Esophagus muscularis mucosa (tissue), 4 donors: ENCODE measurements at places on chromosomes 6 and 20.

DNA sequence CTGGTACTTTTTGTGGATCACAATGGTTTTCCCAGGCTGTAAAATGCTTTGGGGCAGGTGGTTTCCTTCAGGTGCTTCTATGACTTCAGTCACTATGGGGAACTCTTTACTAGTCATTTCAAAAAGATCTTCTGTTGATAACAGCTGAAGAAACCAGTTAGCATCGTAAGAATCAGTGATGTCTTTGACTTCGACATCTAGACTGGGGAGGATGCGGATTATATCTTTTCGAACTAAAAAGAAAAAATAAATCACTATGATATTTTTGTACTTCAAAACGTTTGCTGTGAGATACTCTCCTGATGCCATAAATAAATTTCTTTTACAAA lies 87.2 kb downstream of the THEMIS start:
- no peak for DNase-seq

DNA sequence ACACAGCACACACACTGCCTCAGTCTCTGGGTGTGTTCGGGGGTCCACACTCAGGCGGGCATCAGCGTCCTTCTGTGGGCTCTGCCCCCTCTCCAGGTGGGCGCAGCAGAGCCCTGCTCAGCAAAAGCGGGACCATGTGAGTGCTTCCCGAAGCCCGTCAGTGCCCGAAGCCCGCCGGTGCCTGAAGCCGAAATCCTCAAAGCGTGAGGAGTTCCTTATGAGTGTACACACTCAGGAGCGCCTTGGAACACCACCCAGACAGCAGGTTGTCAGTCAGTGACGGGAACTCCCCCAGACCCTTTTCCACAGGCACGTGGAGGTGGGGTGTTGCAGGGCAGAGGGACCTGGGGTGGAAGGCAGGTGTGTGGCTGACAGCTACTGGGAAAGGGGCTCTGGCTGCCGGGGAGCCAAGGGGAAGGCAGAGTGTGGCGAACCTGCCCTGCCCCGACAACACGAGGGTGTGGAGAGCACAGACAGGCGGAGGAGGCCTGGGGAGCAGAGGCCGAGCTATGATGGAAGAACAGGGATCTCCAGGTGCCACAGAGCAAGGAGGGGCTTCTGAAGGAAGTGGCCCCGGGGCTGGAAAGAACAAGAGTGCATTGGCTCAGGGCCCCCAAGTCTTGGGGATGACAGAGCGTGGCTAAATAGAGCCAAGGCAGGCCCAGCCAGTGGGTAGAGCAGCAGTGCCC lies 87.7 kb downstream of the RAMACL start:
- DNase-seq: no peak

- DNase-seq: no peak
Measured at GRCh38 chr6:137815692-137816091, 51.4 kb upstream of the TNFAIP3 start.

- DNase-seq: no peak
Measured at GRCh38 chr20:36132802-36133211, 21.7 kb upstream of the EPB41L1 start.

DNA sequence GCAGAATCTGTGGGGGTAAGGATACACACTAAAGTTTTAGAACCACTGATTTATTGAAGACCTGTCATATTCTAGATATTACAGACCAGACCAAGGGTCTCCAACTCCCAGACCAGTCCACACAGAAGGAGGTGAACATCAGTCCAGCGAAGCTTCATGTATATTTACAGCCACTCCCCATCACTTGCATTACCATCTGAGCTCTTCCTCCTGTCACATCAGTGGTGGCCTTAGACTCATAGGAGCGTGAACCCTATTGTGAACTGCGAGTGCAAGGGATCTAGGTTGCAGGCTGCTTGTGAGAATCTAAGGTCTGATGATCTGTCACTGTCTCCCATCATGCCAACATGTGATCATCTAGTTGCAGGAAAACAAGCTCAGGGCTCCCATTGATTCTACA lies 5.0 kb upstream of the BCLAF1 start:
- no peak for DNase-seq

DNA sequence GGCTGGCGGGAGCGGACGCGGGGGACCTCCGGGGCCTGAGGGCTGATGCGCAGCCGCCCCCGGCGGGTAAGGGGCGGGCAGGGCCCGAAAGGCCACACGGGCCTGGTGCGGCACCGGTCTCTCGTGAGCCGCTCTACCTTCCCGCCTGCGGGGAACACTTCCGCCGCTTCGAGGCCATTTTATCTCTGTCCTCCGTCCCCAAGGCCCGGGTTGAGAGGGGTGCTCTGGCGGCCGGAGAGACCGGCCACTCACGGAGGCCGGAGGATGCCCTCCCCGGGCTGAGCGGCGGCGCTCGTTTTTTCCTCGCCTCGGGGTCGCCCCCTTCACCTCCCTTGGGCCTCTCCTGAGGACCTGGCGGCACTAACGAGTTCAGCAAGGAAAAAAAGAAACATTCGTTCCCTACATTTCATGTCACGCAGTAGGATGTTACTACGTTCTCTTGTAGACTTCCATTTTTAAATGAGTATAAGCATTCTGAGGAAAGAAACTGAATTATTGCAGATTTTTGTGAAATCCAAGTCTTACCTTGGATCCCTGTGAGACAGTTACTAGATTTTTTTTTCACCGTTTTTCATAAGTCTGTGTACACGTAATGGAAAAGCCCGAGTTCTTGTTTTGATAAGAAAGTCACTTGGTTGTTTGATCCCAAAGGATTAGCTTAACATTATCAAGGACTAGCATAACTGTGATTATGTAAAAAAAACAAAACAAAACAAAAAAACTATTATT lies 575 bp downstream of the WTAP start:
- no peak for DNase-seq

DNA sequence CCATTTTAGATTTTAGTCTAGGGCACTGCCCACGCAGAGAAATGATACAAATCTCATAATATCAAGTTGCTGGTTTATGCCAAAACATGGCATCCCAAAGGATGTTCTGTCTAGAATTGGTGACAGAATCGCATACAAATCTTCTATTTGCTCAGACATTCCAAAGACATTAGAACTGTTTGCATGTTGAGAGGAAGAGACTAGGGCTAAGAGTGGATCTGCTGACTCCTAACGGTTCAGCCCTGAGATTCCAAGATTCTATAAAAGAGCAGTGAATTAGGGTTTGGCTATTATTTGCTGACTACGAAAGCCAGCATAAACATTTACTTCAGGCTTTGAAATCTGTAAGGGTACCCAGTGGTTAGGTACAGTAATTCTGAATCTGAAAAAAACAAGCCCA lies 3.6 kb downstream of the EPB41L2 start:
- no peak for DNase-seq

- DNase-seq: no peak
Measured at GRCh38 chr6:127191716-127192115, 73.2 kb downstream of the RSPO3 start.

DNA sequence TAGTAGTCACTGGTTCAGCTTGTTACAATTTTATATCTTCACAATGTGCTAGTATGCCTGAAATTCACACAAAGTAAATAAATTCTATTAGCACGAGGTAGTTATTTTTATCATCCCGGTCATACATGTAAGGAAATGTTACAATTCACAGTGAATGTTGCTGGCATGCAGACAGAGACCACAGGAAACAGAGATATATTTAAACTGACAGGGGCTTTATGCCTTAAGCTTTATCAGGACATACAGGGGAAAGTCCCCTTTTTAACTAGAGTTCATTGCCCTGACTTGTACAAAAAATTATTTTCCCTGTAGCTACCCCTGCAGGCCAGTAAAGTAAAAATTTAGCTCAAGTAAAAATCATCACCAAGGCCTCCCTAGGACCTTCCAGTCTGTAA lies 712.0 kb upstream of the NRSN1 start:
- DNase-seq: no peak

- no peak for DNase-seq
Measured at GRCh38 chr6:7588506-7588905, 1.5 kb upstream of the SNRNP48 start.

GRCh38 chr20:61668065-61668650 lies 397.5 kb downstream of the TAF4 start:
- no peak for DNase-seq

- DNase-seq: no peak
Measured at GRCh38 chr20:20814685-20815084, 102.2 kb upstream of the RALGAPA2 start.

GRCh38 chr6:47303342-47303741 lies 6.4 kb downstream of the TNFRSF21 start:
- DNase-seq: no peak

- no peak for DNase-seq
Measured at GRCh38 chr20:24546232-24546892, 76.9 kb downstream of the SYNDIG1 start.

- no peak for DNase-seq
Measured at GRCh38 chr20:22723659-22724058, 139.3 kb upstream of the FOXA2 start.

GRCh38 chr6:29791162-29791561 lies 36.5 kb upstream of the HLA-G start:
- DNase-seq: no peak

DNA sequence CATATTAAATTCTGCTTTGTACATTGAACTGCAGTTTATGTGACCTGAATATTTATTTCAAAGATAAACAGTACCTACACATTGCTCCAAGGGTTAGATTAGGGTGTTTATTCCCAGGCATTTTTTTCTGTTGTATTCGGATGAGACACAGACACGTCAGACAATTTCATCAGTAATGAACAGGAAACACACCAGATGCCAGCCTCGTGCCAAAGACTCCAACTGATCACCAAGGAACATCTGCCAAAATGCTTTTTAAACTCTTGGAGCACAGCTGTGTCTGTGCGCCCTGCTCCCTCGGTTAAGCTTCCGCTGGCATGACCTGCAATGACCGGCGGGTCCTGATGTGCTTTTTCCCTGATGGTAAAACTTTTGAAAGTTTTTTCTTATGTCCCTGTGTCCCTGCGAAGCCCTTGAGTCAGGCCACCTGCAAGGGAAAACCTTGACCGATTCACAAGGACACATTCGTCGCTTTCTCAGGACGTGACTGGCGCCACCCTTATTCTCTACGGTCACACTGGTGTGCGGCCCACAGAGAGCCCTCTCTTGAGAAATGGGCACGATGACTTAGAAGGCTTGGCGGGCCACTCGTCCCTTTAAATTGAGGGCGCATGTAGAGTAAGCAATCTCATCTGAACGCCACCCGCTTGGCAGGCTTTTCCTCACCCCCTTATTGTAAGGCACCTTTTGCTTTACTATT lies 173.9 kb downstream of the QKI start:
- no peak for DNase-seq

DNA sequence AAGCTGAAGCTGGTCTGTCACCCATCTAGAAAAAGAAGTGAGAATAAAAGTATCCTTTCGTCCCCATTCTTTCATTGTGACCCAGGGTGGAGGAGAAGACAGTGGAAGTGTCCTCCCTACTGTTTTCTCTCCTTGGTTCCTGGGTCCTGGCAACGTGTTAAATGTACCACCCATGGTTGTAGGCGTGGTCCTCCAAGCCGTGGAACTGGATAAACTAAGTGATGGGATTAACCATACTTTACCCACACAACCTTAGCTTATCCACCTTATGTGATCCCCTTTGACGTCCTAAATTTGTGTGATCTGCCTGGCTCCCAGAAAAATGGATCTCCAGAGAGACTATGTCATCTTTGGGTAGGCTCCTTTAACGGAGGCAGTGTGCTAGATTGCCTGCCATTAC lies 47.4 kb downstream of the HLA-DPB1 start:
- DNase-seq: no peak

GRCh38 chr6:42530296-42530695 lies 33.5 kb upstream of the UBR2 start:
- DNase-seq: no peak

DNA sequence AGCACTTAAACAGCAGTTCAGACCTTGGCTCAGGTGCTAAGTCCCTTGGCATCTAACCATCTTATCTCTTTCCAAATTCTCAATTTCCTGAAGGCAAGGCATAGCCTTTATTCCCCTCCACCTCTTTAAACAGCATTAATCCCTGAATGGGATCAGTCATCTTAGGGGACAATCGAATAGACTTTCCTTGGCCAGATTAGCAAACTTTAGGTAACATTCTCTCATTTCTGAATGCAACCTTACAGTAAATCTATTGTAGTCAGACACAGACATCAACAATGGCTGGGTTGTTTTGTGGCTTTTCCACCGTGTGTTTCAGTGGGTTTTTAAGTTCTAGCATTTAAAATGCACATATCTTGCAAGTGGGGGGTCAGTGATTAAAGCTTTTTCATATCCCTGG lies 56.8 kb downstream of the ATP9A start:
- DNase-seq: no peak

- no peak for DNase-seq
Measured at GRCh38 chr20:20856306-20856705, 143.9 kb upstream of the RALGAPA2 start.

- DNase-seq: no peak
Measured at GRCh38 chr6:10151144-10151915, 263.5 kb downstream of the TFAP2A start.

DNA sequence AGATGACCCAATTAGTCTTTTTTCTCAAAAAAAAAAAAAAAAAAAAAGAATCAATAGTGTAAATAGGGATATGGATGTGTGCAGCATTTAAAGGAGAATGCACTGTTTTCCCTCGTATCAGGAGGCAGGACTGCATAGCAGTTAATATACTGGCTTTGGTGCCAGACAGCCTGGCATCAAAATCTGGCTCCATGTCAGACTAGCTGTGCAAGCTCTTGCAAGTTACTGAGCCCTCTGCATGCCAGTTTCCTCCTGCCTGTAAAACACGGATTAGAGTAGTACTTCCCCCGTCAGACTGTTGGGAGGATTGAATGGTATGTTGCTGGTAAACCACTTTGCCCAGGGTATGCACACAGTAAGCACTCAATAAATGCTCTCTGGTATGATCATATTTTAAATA lies 594.2 kb upstream of the CHD6 start:
- no peak for DNase-seq

DNA sequence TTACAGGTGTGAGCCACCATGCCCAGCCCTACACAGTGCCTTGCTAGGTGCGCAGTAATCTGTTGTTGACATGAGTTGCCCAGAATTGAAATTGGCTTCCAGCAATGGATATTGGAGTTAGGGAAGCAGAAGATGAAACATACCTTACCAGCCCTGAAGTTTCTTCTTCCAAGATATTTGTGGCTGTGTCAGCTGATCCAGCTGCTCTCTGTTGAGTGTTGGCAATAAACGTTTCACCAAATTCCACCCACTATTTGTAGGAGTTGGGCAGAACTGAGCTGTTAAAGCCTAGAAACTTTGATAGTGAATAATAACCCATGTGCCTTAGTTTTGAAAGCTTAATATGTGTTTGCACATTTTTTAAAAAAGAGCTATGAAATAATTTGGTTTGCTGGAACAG lies 218.2 kb upstream of the SNX9 start:
- no peak for DNase-seq
